ENCODE measurements at places on chromosomes 5 and 9. TPM values are rescaled to one million over a fixed set of nuclear protein-coding genes. Genes with fewer than 3 reads are reported as not detected.
A peak's percentile ranks its signal among the peaks of the same experiment; 100 is the strongest.

SHROOM1 gene
- 2.4 TPM for total RNA-seq

PCDHGA2 gene
- total RNA-seq: 11.4 TPM

DNAJC25 gene
- total RNA-seq: 4.4 TPM

CRAT gene
- total RNA-seq: 16.8 TPM

EFNA5 gene
- 22.9 TPM for total RNA-seq

HTR1A gene
- total RNA-seq: 5.0 TPM

DNA sequence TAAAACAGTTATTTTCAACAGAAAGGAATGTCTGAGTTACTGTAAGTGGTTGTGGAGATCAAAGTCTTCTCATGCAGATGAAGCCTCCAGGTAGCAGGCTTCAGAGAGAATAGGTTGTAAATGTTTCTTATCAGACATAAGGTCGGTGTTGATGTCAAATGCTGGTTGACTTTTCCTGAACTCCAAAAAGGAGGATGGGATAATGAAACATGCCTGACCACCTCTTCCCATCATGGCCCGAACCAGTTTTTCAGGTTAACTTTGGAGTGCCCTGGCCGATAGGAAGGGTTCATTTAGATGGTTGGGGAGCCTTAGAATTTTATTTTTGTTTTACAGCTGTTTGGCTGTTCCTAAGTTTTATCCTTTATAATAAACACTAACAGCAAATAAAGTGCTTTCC, 478.4 kb downstream of the ACTL7B start:
- no peak for DNase-seq

GRCh38 chr9:95343725-95344287, 26.3 kb upstream of the FANCC start:
- no peak for DNase-seq

DNA sequence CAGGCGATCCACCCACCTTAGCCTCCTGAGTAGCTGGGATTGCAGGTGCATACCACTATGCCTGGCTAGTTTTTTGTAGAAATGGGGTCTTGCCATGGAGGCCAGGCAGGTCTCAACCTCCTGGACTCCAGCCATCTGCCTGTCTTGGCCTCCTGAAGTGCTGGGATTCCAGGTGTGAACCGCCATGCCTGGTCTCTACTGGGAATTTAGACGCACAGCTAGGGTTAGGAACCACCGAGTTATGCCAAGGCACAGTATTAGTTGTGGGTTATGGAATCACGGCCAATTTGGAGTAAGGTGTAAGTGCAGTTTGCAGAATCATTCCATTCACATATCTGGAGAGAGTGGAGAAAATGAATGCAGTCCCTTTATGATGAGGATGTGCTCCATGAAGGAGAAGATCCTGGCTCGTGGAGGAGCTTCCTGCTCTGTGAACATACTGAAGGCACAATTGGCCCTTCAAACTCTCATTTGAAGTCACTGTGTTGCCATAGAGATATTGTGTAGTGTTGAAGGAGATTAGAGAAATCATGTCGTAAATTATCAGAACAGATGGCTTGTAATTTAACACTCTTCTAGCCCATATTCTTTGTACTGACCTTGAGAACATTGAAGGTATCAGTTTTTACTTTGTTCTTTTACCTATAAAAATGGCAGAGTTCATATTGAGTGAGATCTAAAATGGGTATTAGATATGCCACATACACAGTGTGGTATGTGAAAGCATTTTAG, 18.8 kb downstream of the TRIO start:
- no peak for DNase-seq

GRCh38 chr5:157253547-157253946, 12.4 kb upstream of the CYFIP2 start:
- peak; percentile 61 for DNase-seq

- no peak for DNase-seq
These were observed 265.7 kb upstream of the PANK3 start for GRCh38 chr5:168844922-168845296.

DNA sequence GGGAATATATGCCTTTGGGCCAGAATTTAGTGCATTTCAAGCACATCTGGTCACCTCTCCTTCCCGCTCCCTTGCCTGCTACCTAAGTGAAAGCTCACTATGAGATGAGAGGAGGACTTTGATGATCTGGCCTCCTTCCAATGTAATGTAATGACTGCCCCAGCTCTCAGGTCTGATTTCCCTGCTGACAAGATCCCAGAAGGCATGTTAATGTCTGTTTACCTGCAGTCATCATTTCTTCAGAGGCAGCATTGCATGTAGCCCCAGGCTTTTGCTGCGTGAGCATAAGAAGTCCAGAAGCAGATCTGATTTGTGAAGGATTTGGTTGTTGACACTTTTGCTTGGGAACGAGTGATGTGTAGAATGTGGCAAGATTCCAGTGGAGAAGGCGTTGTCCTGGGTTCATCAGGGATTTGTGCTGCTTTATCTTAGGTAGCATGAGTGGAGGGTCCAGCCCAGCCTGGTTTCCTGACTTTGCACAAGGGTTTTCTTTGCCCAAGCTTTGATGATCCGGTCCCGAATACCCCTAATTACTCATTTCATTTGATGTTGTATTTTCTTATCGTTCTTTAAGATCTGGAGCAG, 192.7 kb downstream of the GOLPH3 start:
- no peak for DNase-seq

- no peak for DNase-seq
These were observed 239.6 kb upstream of the TUSC1 start for GRCh38 chr9:25917731-25918362.

DNA sequence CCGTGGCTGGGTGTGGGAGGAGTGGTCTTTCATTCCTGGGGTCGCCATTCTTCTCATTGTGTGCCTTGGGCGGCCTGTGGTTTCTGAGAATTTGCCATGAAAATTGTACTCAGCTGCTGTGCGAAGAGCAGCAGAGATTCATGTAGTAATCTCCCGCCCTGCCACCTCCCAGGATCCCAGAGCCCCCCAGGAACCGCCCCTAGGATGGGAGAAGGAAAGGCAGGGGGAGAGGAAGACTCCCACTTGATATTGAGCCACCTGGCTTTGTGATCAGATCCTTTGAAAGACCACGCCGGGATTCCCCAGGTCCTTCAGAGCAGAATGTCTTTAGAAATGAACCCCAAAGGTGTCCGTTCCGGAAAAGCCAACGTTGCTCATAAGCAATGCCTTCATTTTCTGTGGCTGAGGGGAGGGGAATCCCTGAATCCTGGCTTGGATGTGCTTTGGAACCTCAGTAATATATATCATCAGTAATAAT, 27.6 kb downstream of the NEURL1B start:
- DNase-seq: no peak

DNA sequence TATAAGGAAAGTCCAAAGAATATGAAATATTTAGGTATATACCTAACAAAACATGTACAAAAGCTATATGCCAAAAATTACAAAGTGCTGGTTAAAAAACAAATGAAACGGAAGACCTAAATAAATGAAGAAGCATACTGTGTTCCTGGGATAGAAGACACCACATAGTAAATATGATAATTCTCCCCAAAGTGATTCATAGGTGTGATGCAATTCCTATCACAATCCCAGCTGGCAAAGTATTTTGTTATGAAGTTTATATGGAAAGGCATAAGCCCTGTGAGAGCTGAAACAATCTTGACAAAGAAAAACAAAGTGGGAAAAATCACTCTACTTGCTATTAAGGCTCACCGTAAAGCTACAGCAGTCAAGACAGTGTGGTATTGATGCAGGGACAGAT, 2.6 kb upstream of the SMIM23 start:
- no peak for DNase-seq

DNA sequence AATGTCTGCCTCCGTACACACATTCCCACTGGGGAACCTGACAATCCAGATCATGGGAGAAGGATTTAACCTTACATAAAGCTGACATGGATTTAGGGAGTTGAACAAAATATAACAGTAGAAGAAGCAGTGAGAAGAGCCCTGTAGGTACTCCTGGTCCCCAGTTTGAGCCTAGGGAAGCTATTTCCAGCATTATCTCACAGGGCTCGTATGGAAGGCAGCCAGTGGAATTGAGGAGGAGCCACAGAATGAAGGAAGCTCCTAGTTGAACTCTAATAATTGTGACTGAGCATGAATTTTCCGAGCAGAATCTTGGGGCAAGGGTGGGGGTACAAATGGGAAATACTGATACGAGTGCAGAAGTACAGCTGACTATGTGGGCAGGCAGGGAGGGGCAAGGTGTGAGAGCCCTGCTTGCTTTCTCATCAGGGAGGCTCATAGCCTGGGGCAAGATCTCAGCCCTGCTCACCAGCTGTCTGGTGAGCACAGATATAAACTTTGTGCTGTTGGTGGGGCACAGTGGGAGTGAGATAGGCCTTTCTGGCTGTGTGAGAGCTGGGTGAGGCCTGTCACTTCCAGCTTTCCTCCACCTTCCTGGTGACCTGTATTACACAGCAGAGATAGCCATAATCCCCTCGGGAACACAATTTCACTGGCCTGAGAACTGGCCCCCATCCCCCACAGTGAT, 290.7 kb upstream of the IL12B start:
- DNase-seq: no peak

GRCh38 chr9:73348471-73348870, 196.8 kb downstream of the ANXA1 start:
- no peak for DNase-seq

DNA sequence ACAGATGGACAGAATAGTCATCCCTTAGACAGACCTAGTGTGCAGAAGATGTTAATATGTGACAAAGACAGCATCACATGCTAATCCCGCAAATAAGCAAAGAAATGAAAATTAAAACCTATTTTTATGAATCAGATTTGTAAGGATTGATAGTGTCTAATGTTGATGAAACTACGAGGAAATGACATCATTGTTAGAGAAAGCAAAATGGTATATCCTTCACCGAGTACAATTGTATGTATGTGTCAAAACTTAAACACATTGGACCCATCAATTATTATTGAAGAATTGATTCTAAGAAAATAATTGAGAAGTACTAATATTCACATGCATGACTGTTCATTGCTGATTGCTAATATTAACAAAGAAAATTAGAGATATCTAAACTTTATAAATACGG, 493.2 kb downstream of the BNC2 start:
- DNase-seq: no peak

GRCh38 chr9:77017505-77017894, 2.0 kb upstream of the FOXB2 start:
- DNase-seq: no peak

- no peak for DNase-seq
These were observed 251.8 kb downstream of the CWC27 start for GRCh38 chr5:65020492-65020891.

- no peak for DNase-seq
These were observed 24.4 kb downstream of the SMIM15 start for GRCh38 chr5:61137835-61138234.

GRCh38 chr5:126720369-126720768, 56.6 kb upstream of the LMNB1 start:
- DNase-seq: peak; percentile 59

GRCh38 chr9:132937463-132937901, 6.9 kb downstream of the TSC1 start:
- no peak for DNase-seq

GRCh38 chr9:123983047-123983446, 28.5 kb upstream of the LHX2 start:
- DNase-seq: no peak

Data from cerebellum (tissue), 4 donors.